Suprapubic skin (tissue), 4 donors: ENCODE measurements at places on chromosomes 6 and 20.

- H3K36me3 ChIP-seq, result no peaks in the 10 kb centered on the region
- H3K27ac ChIP-seq, result peak overlapping the region; percentile 4
- no peak for DNase-seq
- no peak overlapping the region for H3K4me3 ChIP-seq
- no peaks in the 10 kb centered on the region for H3K4me1 ChIP-seq
Observed at GRCh38 chr20:19090332-19090731, 122.1 kb upstream of the SLC24A3 start.

- no peak overlapping the region for H3K27ac ChIP-seq
- no peaks in the 10 kb centered on the region for H3K36me3 ChIP-seq
- DNase-seq, result no peak
- no peak overlapping the region for H3K4me3 ChIP-seq
- no peaks in the 10 kb centered on the region for H3K27me3 ChIP-seq
Observed at GRCh38 chr20:55211481-55211880, 736.1 kb downstream of the DOK5 start.

- H3K27ac ChIP-seq, result no peak overlapping the region
- no peak for DNase-seq
- peaks cover 20% of the 10 kb centered on the region for H3K4me1 ChIP-seq
- H3K27me3 ChIP-seq, result no peaks in the 10 kb centered on the region
Observed at GRCh38 chr6:25337431-25337830, 58.3 kb downstream of the CARMIL1 start.

DNA sequence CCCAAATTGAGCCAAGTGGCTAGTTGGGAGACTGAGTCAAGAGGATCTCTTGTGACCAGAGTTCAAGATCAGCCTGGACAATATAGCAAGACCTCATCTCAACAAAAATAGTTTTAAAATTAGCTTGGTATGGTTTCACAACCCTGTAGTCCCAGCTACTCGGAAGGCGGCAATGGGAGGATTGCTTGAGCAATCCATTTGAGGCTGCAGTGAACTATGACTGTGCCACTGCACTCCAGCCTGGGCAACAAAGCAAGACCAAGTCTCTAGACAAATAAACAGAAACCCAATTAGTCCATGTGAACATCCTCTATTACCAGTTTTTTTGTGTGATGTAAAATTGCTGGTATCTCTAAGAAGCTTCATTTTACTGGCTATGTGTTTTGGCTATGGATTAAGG is 106.2 kb downstream of the TULP4 start:
- no peaks in the 10 kb centered on the region for H3K4me1 ChIP-seq
- H3K36me3 ChIP-seq, result no peaks in the 10 kb centered on the region
- no peaks in the 10 kb centered on the region for H3K27me3 ChIP-seq
- H3K4me3 ChIP-seq, result no peak overlapping the region
- no peak for DNase-seq
- no peak overlapping the region for H3K27ac ChIP-seq
